RPMI7951 (cell line): ENCODE measurements at places on chromosomes 5 and 9. TPM values are rescaled to one million over a fixed set of nuclear protein-coding genes. Genes with fewer than 3 reads are reported as not detected.

DNA sequence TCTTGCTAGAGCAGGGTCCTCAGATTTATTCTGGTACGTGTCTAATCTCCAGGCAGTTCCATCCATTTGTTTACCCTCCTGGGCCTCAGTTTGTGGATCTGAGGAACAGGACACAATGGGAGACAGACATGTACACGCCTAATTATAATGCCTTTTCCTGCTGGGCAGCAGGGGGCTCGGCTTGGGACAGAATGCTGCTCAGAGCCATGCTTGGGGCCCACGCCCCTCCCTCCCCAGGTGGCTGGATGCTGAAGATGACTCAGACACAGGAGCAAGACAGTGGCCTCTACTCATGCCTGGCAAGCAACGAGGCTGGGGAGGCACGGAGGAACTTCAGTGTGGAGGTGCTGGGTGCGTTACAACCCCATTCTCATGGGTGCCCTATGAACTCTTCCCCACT is 72.7 kb upstream of the ASS1 start:
- no peak for DNase-seq

DNA sequence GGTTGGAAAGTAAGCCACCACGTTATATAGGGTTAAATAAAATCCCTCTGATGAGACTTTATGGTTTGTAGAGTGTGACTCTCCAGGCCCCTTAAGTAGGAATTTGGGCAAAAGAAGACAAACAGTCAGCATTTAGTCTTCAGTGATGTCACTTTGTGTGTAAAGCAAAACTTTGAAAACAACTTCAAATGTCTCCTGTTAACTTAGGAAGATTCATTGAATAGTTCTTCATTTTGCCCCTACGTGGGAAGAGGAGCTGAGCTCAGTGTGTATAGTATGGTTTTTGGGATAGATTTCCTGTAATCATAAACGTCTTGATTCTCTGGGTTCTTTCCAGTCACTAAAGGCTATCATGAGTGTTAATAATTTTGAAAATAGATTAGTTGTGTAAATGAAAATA is 101.3 kb downstream of the GADD45G start:
- DNase-seq = no peak

DNA sequence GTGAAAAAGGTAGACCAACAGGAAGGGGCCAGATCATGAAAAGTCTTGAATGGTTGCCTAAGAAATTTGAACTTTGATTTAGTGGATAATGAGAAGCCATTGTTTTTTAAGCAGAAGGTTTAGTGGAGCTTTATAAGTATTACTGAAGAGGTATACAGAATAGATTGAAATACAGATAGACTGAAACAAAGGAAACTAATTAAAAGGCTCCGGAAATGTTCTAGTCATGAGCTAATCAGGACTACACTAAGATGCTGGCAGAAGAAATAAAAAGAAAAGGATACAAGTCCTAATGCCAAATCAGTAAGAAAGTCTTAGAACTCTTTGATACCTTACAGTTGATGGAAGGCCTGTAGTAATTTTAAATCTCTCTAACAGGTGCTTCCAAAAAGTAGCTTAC is 45.7 kb upstream of the RFX3 start:
- no peak for DNase-seq

LHX2 gene
- 0.39 and 1.1 TPM in 2 replicates for total RNA-seq

COL15A1 gene
- 20.2 and 21.1 TPM in 2 replicates for total RNA-seq

- no peak for DNase-seq
Observed at GRCh38 chr5:14424011-14424685, 157.4 kb upstream of the OTULINL start.

DNA sequence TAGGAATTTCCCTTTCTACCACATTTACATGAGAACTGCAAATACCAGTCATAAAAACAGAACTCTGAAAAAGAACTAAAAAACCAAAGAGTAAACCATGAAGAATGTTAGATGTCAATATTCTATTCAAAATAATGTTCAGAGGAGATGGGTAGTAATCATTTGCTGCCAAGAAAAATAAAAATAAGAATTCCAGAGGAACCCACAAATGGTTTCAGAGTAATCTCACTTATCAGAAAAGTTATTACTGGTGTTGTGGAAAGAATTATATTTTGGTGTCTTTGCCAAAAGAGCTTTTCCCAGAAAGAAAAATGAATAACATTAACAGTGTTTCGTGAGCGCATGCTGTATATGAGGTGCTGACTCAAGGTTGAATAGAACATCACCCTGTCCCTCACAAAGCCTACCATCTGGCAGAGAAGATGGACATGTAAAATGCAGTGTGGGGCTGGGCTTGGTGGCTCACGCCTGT is 35.6 kb downstream of the GPR21 start:
- peak; percentile 4 for DNase-seq

GRCh38 chr5:140672455-140673186 is 755 bp downstream of the DND1 start:
- DNase-seq = no peak

DNA sequence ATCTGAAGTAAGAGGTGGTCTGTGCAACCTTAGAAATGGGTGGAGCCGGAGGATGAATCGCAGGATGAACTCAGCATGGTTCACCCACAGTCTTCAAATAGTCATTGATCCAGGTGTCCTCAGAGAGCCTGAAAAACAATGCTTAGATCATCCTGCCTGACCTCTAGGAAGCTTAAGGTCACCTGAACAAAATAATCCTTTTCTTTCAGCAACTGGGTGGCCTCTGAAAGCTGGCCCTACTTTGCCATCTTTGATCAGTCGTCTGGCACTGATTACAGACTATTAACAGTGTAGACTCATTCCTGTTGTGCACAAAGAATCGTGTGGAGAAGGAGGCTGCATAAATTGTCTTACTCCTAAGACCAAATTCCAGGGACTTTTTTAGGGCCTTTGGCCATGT is 50.7 kb downstream of the PIP5K1B start:
- no peak for DNase-seq

HMGXB3 gene
- total RNA-seq = 28.1 and 28.4 TPM in 2 replicates

GRCh38 chr9:135790356-135790755 is 88.4 kb downstream of the KCNT1 start:
- DNase-seq = no peak

C8G gene
- total RNA-seq = not detected in 2 replicates

SOWAHA gene
- total RNA-seq = not detected in 2 replicates

GRCh38 chr9:133499132-133499891 is 20.4 kb upstream of the SLC2A6 start:
- DNase-seq = no peak

GRCh38 chr9:114091711-114092110 is 7.4 kb downstream of the KIF12 start:
- DNase-seq = no peak

DNA sequence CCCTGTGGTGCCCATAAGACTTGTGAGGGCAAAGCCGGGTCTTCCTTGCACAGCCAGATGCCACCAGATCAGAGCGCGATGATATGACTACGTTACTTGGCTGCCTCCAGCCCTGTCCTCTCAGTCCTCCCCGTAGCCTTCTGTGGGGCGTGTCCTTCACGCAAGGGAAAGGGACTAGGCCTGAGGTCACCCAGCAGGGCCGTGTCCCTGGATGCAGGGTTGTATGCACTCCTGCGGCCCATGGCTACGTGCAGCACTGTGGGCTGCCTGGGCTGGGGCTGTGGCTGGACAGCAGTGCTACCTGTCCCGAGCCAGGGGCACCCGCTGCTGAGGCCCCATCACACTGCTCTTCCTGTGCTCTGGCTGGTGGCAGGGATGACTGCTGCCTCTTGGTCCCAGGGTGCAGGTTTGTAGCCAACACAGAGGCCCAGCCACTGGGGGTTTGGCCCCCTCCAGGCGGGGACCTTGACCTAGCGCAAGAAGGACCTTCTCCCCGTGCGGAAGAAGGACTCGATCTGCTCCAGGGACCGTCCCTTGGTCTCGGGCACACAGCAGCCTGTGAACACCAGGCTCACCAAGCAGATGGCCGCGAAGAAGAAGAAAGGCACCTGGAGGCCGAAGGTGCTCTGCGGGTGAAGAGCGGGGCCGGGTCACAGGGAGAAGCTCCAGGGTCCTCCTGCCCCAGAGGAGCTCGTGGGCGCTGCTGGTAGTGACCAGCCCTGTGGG is 7.2 kb downstream of the SLC2A6 start:
- DNase-seq = no peak

- no peak for DNase-seq
Observed at GRCh38 chr5:174741352-174741751, 17.0 kb downstream of the MSX2 start.

- peak; percentile 57 for DNase-seq
Observed at GRCh38 chr9:96232539-96233241, 69.3 kb downstream of the HSD17B3 start.

DNA sequence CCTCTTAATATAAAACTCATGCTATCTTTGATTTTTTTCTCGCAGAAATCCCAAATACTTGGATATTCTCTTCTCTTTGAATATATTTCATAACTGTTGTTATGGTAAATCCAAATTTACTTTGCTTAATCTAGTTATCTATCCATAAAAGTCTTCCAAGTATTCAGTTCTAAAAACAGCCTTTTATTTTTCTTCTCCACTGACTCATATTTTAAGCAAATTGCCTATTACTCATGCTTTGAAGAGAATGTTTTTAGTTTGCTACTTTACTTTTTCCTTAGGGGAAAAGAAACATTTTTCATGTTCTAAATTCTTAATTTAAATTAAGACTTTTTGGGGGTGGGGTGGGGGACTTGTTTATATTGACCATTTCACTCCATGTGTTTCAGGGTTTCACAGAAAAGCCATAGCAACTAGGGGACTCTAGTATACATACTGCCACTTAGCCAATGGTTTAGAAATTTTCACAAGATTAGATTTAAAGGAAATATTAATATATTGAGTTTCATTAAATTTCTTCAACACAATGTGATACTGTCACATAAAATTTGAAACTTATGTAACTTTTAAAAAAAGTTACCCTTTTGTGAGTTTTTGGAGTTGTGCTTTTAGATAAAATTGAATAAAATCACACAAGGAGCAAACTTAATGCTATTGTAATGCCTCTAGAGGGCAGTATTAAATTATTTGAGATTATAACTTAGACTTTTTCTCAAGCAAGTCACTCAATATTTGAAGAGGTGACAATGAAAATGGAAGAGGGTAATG is 545.8 kb upstream of the ARRDC3 start:
- DNase-seq = peak; percentile 1

- no peak for DNase-seq
Observed at GRCh38 chr9:107065549-107065948, 202.6 kb downstream of the ZNF462 start.

- DNase-seq = no peak
Observed at GRCh38 chr5:80867233-80867632, 92.9 kb upstream of the RASGRF2 start.

- no peak for DNase-seq
Observed at GRCh38 chr9:17994695-17995425, 416.0 kb downstream of the SH3GL2 start.

GRCh38 chr9:101268426-101268825 is 116.4 kb downstream of the BAAT start:
- DNase-seq = no peak

- DNase-seq = peak; percentile 89
Observed at GRCh38 chr5:179765400-179765799, 28.4 kb upstream of the LTC4S start.

- peak; percentile 54 for DNase-seq
Observed at GRCh38 chr9:94150890-94151650, 66.8 kb downstream of the PTPDC1 start.
